ENCODE measurements at places on chromosomes 11 and 22.

DNA sequence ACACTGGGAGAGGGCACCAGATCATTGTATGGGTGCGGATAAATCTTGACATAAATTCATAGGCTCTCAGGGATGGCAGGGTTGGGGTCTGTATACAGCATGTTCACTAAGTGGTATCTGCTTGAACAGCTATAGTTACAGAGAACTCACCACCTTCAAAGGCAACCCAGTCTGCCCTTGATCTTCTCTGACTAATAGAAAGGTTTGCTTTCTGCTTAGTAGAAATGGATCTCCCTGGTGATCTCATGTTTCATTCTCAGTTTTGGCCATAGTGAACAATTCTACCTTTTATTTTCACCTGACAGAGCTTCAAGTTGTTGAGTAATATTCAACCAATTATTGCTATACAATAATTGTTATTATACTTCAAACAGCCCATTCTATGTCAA is 32.4 kb downstream of the CNTF start:
- DNase-seq, result no peak

GRCh38 chr22:18024276-18024939 is at the start of gene MICAL3:
MICAL3 (minus strand) TSS chr22:18024561; CDS start chr22:17906812, 117,749 bp downstream.
- peak; percentile 74 for DNase-seq

DNA sequence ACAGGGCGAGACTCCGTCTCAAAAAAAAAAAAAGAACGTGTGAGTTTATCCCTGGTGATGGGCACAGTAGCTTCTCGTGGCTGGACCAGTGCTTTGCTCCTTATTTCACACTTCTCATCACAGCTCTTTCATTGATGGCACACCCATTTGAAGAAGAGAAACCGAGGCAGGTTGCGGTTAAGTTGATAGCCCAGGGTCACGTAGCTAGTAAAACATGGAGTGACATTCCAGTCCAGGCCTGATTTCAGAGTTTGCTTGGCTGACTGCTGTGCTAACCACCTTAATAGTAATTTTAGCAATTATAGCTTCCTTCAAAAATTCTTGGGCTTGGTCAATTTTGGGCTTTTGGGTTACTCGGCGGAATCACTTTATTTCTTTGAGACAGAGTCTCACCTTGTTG is 25.8 kb downstream of the AP2A2 start:
- DNase-seq, result no peak

GRCh38 chr22:46092670-46093410 is 57.5 kb upstream of the PPARA start:
- no peak for DNase-seq

GRCh38 chr11:1563697-1564534 is 8.2 kb downstream of the DUSP8 start:
- DNase-seq, result no peak

- no peak for DNase-seq
Observed at GRCh38 chr22:31343235-31344191, 2.6 kb downstream of the PATZ1 start.

DNA sequence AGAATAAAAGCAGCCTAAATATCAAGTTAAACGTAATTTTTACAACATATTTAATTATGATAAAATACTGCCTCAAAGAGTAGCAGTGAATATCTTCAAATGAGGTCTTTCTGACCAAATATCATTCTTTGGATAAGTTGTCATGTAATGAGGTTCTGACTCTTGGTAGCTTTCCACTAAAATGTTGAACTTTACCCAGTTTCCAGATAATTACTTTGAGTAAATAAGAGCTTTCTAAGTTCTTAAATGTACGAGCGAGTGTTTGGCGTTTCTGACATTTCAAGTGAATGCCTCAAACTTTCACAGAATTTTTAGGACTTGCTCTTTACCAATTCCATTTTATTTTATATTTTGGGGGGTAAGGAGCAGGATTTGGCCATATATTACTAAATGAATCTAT is 1515.2 kb downstream of the FAM181B start:
- no peak for DNase-seq

DNA sequence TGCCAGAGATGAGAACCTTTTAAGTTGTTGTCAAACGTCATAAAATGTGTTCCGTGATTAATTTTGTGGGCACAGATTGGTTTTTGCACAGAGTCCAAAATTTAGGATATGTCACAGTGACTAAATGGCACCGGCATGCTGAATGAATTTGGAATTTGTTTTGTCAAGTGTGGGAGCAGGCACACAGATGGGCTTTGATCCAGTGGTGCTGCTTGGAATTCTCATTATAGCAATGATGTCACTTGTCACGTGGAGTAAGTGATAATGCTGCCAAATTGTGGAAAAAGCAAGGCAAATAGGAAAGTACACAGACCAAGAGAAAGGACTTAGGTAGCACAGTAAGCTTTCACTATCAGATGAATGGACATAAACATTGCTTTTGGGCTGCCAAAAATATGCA is 8.0 kb upstream of the LIN7C start:
- DNase-seq, result no peak

GRCh38 chr22:29719899-29720645 is at the start of gene CABP7:
CABP7 (plus strand) TSS chr22:29720003; CDS start chr22:29720425, 422 bp downstream.
- no peak for DNase-seq

DNA sequence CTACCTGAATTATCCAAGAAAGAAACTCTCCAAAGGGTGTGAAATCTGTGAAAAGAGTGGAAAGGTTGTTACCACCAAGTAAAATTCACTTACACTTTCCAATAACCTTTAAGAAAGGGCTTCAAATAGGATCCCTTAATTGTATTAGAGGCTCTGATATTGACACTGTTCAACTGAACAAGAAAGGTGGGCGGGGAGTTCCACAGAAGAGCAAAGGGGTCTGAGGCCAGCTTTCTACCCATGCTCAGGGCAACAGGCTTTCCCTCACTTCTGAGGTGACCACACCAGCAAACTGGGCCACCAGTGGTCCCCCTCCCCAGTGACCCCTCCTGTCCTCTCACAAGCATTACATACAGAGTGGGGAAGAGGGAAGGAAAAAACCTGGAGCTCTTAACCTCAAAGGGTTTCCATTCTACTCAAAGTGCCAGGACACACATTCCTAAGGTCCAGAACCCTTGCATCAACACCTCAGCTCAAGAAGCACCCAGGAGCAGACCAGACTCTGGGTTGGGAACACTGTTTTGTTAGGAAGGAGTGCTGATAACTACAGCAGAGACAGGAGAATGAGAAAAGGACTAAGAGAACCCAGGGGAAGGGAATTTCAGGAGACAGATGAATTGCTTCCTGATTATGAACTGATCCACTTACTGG is 71.6 kb upstream of the AKIP1 start:
- no peak for DNase-seq

DNA sequence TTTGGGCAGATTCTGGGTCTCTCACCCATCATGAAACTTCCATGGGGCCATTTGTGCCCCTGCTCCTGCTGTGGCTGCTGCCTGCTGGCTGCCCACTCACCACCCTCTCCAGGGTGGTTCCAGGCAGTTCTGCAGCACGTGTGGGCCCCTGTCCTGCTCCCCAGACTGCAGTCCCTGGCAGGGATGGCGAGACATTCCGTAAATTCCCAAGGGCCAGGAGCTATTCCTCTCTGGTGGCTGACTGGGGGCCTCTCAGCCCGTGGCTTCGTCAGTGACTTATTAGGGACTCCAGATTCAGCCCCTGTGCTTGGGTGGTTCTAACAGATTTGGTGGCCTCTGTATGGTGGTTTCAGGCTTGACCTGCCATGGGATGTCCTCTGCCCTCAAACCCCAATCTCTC is 3.9 kb upstream of the SLC22A8 start:
- DNase-seq, result no peak

DNA sequence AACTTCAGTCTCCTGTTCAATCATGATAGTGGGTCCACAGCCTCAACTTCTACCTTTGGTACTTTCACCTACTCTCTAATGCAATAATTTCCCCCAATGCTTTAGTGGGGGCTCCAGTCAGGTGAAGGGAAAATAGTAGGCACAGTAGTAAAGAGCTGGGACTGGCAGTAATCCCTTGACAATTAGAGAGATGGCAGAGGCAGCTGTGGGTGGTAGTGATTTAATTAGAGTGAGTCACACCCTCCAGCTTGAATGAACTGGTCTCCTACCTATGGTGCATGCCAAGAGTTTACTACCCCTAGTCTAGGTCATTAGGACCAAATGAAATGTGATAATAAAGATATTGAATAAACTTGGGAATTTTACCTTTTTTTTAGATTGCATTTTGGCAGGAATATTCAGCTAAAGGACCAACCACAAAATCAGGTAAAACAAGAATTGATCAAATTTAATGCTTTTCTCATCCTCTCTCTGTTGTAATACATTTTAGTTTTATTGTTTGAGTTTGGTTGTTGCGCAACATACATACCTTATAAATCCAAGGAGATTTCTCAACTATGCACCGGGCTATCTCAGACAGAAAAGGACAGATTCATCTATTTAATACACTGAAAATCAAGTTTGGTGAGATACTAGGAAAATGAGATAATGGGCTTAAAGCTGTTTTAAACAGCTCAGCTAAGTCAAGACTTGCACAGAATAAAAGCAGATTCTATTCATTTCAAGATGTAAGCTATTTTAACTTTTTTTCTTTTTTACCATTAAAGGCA is 9.0 kb downstream of the PRRG4 start:
- DNase-seq, result no peak

DNA sequence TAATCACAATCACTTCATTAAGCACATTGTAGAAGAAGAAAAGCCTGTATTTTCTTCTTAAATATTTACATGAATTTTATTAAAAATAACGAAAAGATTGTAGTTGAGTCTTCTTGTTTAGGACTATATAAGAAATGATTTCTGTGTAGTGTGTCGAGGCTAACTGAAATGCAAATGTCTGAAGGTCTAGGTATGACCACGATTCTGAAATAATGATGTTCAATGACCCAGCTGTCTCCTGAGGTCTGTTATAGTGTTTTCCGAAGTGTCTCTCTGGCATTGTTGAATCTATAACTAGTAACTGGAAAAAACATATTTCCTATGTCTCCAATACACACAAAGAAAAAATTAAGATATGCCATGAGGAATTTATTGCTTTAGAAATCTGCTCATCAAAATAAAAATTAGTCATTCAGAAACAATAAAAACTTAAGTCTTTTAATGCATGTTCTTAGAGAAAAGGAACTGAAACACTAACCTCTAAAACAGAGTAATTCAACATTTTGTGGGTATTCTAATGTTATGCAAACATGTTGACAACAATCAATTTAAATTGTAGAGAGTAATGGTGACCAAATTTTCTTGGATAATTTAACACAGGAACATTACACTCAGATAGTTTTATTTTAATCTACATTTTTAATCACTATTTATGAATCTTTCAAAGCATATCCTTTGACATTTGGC is 55.0 kb downstream of the CASP12 start:
- no peak for DNase-seq

- DNase-seq, result no peak
Observed at GRCh38 chr11:9657531-9657930, 6.3 kb upstream of the SWAP70 start.

GRCh38 chr22:42805016-42805997 is 51.8 kb downstream of the ARFGAP3 start:
- DNase-seq, result no peak

DNA sequence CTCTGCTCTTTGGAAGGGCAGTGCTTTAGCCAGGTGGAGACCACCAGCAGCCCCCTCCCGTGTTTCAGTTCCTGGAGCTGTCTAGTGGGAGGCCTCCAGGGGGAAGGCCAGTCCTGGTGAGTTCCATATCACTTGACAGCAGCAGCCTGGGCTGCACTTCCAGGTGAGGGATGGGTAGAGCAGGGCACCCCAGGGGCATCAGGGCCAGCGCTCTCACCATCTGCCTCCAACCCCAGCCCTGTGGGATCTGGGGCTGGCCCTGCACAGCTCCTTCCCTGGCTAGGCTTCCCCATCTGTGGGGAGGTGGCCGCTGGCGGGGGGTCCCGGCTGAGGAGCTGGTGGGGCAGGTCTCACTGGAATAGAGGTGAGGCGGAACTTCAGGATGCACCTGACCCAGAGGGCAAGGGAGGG is 60.5 kb downstream of the MORC2 start:
- DNase-seq, result no peak

- no peak for DNase-seq
Observed at GRCh38 chr11:29333993-29334775, 682.6 kb downstream of the KCNA4 start.

GRCh38 chr11:128755564-128755963 is 61.7 kb downstream of the FLI1 start:
- no peak for DNase-seq

GRCh38 chr11:60910281-60910687 is 3.7 kb upstream of the TMEM109 start:
- no peak for DNase-seq

- peak; percentile 61 for DNase-seq
Observed at GRCh38 chr22:37260901-37261336, 16.9 kb upstream of the RAC2 start.

- DNase-seq, result no peak
Observed at GRCh38 chr11:73266646-73267020, 5.5 kb upstream of the P2RY6 start.

DNA sequence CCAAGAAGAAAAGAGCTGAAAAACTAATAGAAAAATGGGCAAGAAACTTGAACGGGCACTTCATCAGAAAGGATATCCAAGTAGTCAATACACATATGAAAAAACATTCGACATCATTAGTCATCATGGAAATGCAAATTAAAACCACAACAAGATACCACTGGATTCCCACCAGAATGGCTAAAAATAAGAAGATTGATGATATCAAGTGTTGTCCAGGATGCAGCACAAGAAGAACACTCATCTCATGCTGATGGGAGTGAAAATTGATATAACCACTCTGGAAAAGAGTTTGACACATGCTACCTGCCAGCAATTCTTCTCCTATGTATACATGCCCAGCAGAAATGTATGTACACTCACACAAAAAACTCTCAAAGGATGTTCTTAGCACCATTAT is 26.9 kb upstream of the SCUBE2 start:
- DNase-seq, result no peak

DNA sequence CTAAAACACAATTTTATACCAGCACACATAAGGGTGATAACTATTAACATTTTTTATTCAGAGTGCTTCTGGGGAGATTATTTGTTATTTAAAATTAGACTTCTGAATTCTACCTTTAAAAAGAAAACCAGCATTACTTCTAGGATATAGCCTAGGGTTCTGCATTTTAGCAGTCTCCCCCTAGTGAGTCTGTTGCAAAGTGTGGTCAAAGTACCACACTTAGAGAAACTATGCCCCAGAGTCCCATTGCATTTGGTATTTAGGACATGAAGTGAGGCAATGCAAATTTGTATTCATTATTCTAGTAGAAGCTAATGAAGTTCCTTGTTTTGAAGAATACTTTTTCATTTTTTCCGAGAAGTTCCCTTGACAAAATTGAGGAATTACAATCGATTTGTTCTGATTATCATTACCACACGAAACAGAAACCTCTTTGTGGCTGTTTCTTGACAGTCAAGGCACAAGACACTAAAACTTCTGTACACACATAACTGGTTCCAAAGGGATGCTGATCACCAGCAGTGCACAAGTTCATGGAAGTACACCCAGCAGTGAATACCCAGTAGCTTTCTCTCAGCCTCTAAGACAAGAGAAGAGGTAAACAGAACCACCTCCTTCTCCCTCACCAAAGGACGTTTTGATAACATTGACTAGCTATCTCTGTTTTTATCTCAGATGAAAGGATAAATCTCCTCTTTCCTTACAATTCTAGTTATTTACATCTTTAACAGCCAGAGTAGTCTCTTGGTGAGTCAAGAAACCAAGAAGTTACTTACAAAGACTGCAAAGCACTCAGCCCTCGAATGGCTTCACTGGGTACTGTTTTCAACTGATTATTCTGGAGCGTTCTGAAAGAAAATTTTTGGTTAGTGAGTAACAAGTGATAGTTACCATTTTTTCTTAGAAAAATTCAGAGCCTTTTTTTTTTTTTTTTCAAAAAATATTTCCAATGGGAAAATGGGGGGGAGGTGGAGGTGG is 27.6 kb upstream of the CCDC34 start:
- DNase-seq, result no peak

- no peak for DNase-seq
Observed at GRCh38 chr11:18890615-18891014, 48.6 kb downstream of the MRGPRX1 start.

All from stimulated activated naive CD8-positive, alpha-beta T cell treated with anti-CD3 and anti-CD28 coated beads, Interleukin-15, amount 100 ng/mL, for 72 hours (primary cell).